ENCODE measurements at places on chromosomes 11 and 22. TPM values are rescaled to one million over a fixed set of nuclear protein-coding genes. Genes with fewer than 3 reads are reported as not detected.

The APLNR gene
- total RNA-seq = not detected

DNA sequence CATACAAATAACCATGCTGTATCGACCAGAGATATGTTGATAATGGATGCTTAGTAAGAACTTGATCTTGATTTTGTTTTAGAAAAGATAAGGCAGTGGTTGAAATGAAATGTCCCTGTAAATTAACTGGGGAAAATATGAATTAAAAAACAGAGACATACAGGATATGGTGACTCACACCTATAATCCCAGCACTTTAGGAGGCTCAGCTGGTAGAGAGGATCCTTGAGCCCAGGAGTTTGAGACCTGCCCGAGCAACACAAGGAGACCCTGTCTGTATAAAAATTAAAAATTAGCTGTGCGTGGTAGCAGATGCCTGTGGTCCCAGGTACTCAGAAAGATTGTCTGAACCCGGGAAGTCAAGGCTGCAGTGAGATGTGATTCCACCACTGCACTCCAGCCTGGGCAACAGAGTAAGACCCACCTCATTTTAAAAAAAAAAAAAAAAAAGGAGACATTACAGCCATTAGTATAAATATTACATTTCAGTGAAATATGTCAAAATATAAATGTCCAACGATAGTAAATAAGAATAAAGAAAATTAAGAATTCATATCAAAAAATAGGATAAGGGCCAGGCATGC lies 4.6 kb downstream of the PICALM start:
- no peaks in the 10 kb centered on the region for H3K27me3 ChIP-seq
- peak overlapping the region; percentile 91 for H3K27ac ChIP-seq
- no peak for DNase-seq
- no peak overlapping the region for H3K4me3 ChIP-seq
- no peaks in the 10 kb centered on the region for H3K36me3 ChIP-seq

- no peak for DNase-seq
- H3K4me1 ChIP-seq = no peaks in the 10 kb centered on the region
- peaks cover 48% of the 10 kb centered on the region for H3K36me3 ChIP-seq
- H3K27ac ChIP-seq = no peak overlapping the region
- H3K4me3 ChIP-seq = no peak overlapping the region
Observed at GRCh38 chr11:62152245-62153086, 28.7 kb downstream of the INCENP start.

DNA sequence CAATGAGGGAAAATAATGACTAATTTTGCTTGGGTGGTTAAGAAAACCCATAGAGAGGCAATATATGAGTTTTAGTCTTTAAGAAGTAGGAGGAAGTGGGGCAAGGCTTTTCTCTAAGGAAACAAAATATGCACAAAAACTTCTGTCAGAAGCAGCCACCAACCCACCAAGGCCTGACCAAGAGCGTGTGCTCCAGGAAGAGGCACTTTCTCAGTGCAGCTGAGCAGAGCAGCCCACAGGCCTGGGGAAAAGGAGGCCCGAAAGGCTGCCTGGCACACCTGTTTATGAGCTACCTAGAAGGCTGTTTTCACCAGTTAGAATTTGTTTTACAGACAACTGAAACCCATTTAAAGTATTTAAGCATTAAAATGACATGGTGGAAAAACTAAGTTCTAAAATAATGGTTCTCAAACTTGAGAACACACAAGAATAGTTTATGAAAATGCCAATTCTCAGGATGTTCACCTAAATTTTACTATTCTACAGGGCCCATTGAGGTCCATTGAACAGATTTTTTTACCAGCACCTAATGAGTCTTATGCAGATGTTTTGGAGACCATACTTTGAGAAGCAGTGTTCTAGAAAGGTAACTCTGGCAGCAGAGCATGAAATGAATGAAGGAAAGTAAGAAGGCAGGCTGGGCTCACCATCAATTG lies 160.5 kb upstream of the DDI1 start:
- no peaks in the 10 kb centered on the region for H3K27me3 ChIP-seq
- H3K27ac ChIP-seq = no peak overlapping the region
- DNase-seq = no peak
- H3K36me3 ChIP-seq = no peaks in the 10 kb centered on the region

- no peaks in the 10 kb centered on the region for H3K36me3 ChIP-seq
- H3K27me3 ChIP-seq = no peaks in the 10 kb centered on the region
- no peak overlapping the region for H3K4me3 ChIP-seq
- H3K27ac ChIP-seq = no peak overlapping the region
- no peaks in the 10 kb centered on the region for H3K4me1 ChIP-seq
- DNase-seq = no peak
Observed at GRCh38 chr11:12889243-12889642, 119.9 kb upstream of the RASSF10 start.
